ENCODE measurements at places on chromosomes 5 and 9.

- DNase-seq, result no peak
These were observed 179.7 kb upstream of the ADAMTSL1 start for GRCh38 chr9:18294229-18294628.

GRCh38 chr9:3857673-3858072 lies 331.9 kb upstream of the RFX3 start:
- no peak for DNase-seq

DNA sequence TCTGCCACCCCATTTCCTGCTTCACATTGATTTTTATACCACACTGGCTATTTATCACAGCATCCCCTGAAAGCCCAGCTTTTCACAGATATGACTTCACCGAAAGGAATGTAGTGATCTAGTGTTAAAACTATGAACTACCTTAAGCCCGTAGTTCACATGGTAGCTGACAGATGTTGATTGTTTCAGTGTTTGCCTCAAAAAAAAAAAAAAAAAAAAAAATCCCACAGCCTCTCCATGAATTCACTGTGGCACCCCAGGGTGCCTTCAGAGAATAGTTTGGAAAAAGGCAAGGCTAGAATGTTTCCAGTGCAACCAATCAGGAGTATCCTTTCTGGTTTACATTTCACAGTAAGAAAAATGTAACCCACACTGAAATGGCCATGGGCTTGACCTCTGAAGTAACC lies 37.1 kb downstream of the GLIS3 start:
- no peak for DNase-seq

GRCh38 chr9:99998266-99998665 lies 91.8 kb downstream of the STX17 start:
- no peak for DNase-seq

GRCh38 chr5:39284552-39284951 lies 65.2 kb upstream of the FYB1 start:
- DNase-seq, result no peak

DNA sequence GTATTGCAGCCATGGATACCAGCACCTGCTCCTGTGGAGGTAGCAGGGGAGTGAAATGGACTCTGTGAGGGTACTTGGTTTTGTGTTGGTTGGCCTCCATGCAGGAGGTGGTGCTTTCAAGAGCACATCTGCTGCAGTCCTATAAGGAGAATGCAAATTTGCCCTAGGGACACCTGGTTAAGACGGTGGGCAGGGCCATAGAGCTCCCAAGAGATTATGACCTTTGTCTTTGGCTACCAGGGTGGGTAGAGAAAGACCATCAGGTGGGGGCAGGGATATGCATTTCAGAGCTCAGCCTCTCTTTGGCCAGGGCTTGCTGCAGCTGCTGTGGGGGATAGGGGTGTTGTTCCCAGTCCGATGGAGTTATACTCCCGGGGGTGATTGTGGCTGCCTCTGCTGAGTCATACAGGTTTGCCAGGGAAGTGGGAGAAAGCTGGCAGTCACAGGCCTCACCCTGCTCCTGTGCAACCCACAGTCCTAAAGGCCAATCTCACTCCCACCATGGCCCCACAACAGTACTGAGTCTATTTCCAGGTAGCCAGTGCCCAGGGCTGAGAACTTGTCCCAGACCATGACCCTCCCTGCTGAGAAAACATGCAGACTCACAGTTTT lies 14.0 kb upstream of the PDLIM4 start:
- no peak for DNase-seq

DNA sequence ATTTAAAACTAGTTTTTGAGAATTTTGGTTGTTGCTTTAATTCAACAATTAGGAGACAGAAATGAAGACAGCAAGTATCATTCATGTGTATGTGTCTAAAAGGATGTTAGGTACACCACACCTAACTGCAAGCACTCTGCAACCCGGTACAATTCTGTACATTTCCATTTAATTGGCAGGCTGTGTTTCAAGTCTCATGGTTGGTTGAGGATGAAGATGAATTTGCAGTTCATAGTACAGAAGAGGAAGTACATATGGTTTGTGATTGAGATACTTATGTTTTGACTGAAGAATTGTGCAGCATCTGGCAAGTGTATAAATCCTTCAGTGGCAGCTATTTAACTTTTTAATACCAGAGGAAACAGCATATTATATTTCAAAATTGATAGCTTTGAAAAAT lies 628.7 kb upstream of the ZNF608 start:
- no peak for DNase-seq

- DNase-seq, result no peak
These were observed 53.2 kb upstream of the FBXW11 start for GRCh38 chr5:172059661-172060100.

DNA sequence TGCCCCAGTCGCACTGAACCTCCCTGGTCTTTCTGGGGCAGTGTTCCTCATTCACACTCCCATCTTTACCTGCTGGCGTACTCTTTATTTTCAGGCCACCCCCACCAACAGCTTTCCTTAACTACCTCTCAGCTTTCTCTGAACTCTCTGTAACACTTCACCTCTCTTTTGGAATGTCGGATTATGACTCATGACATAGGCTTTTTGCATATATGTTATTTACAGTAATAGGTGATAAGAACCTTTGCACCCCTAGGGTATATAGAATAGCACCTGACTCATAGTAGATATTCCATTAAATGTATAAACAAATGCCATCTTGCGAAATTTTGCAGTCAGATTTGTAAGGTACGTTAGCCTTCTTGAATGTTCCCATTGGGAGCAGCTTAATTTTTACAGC lies 52.9 kb upstream of the MIER3 start:
- no peak for DNase-seq

GRCh38 chr9:128072144-128073021 lies 4.4 kb downstream of the SLC25A25 start:
- DNase-seq, result peak; percentile 94

DNA sequence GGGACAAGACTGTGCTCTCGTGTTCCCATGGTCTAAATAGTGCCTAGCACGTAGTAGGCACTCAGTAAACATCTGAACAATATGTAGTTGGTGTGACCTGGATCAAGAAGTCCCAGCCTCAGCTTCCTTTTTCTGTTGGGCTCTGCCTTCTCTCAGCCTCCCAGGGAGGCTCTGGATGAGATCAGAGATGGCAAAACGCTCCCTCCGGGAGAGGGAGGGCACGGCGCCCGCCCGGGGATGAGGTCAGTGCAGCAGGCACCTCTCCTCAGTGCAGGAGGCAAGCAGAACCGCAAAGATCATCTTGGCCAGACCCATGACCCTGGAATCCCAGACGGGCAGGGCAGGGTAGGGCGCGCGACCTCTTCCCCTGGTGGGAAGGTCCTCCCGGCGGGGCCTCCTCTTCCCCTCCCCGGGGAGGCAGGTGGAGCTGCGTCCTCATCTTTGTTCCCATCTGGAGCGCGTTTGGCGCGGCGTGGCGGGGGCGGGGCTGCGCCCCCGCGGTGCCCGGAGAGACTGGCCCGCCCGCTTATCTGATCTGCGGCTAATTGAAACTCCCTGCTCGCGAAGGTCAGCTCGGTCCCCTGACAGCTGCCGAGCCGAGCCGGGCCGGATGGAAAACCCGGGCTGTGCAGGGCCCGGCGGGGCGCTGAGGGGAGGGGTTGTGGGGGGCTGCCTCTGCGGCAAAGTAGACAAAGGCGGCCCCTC lies 60.9 kb downstream of the CXXC5 start:
- DNase-seq, result peak; percentile 43

- no peak for DNase-seq
These were observed 17.8 kb upstream of the FIBCD1 start for GRCh38 chr9:130956636-130957450.

- no peak for DNase-seq
These were observed 32.6 kb downstream of the FNBP1 start for GRCh38 chr9:130010151-130010988.
